ENCODE measurements at places on chromosomes 5 and 9. TPM values are rescaled to one million over a fixed set of nuclear protein-coding genes. Genes with fewer than 3 reads are reported as not detected.

GRCh38 chr5:142358121-142358520 is 33.3 kb upstream of the SPRY4 start:
- peaks cover 77% of the 10 kb centered on the region for H3K27me3 ChIP-seq
- no peaks in the 10 kb centered on the region for H3K36me3 ChIP-seq
- no peak overlapping the region for H3K4me3 ChIP-seq
- peaks cover 16% of the 10 kb centered on the region for H3K4me1 ChIP-seq
- no peak for DNase-seq

The TNFSF8 gene
- polyA plus RNA-seq: 34.0 TPM

DNA sequence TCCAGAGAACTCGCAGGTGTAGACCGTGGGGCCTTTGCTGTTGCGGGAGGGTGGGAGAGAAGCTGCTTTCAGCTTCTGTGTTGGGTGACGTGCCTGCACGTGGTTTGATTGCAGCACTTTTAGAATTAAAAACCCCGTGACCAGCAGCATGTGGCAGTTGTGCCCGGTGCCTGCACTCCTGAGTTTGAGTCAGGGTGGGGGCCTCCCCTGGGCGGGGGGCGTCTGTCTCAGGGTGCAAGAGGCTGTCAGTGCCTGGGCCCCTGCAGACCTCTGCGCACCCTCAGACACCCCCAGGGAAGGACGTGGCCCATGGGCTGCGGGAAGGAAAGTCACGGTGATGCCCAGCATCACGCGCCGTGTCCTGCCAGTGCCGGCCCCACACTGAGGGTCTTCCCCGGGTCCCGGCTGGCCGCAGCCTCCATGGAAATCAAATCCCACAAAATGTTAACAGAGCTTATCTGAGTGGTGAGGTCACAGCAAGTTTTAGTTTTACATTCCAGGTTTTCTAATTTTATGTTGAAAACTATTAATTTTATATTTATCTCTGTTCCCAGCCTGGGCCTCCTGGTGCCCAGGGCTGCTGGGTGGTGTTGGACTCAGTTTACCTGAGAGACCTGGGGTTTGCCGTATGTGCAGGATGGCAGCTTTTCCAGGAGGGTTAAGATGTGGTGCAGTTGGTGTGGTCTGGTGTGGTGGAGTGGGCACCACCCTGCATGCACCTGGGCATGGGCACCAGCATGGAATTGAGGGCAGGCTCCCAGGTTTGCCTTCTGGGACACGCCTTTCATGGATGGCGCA is 33.3 kb downstream of the AHRR start:
- peaks cover 4% of the 10 kb centered on the region for H3K27me3 ChIP-seq
- H3K4me3 ChIP-seq: no peak overlapping the region
- H3K4me1 ChIP-seq: peaks cover 6% of the 10 kb centered on the region
- DNase-seq: peak; percentile 22
- H3K36me3 ChIP-seq: no peaks in the 10 kb centered on the region

DNA sequence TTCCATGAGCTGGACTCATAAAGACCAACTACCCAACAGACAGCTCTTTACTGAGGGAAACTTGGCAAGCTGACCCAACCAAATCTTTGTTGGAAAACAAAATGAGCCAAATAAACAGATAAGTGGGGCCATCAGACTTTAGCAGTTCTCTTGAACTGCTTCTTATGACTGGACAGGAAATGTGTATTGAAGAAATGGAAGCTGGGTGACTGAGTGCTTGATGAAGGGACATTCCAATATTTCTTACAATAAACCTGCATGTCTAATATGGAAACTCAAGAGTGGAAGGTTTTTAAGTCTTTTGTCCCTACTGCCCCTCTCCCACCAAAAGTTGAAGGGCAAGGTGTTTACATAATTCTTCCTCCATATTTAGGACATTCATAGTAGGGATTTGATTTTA is 218.8 kb upstream of the NR4A3 start:
- no peak overlapping the region for H3K4me3 ChIP-seq
- no peaks in the 10 kb centered on the region for H3K36me3 ChIP-seq
- no peak overlapping the region for H3K27ac ChIP-seq
- H3K4me1 ChIP-seq: no peaks in the 10 kb centered on the region
- no peaks in the 10 kb centered on the region for H3K27me3 ChIP-seq
- DNase-seq: no peak

- peak overlapping the region; percentile 58 for H3K27ac ChIP-seq
- H3K27me3 ChIP-seq: no peaks in the 10 kb centered on the region
- no peaks in the 10 kb centered on the region for H3K36me3 ChIP-seq
- peak; percentile 89 for DNase-seq
- H3K4me1 ChIP-seq: peaks cover 44% of the 10 kb centered on the region
These were observed 275.9 kb downstream of the ACTL7B start for GRCh38 chr9:108579757-108580439.

DNA sequence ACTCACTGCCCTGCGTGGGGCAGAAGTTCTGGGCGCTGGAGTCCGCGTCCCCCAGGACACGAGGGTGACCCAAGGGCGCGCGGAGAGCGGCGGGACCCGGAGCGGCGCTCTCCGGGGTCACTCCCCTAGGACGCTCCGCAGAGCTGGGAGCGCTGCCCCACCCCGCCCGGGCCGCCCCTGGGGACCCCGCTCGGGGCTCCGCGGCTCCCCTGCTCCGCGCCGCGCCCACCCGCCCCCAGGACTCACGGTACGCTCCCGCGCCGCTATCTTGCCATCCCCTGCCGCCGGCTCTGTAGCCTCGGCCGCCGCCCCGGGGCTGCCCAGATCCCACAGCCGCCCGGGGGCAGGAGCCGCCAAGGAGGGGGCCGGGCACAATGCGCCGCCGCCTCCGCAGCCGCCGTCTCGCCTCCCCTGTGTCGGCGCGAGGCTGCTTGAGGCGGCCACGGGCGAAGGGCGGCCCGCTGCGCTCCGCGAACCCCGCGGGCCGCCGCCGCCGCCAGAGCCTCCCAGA is 303 bp downstream of the LIFR start:
- peaks cover 83% of the 10 kb centered on the region for H3K27me3 ChIP-seq
- no peak for DNase-seq
- H3K27ac ChIP-seq: no peak overlapping the region
- H3K36me3 ChIP-seq: no peaks in the 10 kb centered on the region
- H3K4me3 ChIP-seq: no peak overlapping the region

GRCh38 chr9:561427-561826 is 280.1 kb upstream of the DMRT1 start:
- no peak overlapping the region for H3K27ac ChIP-seq
- H3K36me3 ChIP-seq: no peaks in the 10 kb centered on the region
- H3K4me3 ChIP-seq: no peak overlapping the region
- no peaks in the 10 kb centered on the region for H3K27me3 ChIP-seq

- DNase-seq: no peak
- H3K4me1 ChIP-seq: no peaks in the 10 kb centered on the region
- H3K4me3 ChIP-seq: no peak overlapping the region
- no peak overlapping the region for H3K27ac ChIP-seq
These were observed 648.3 kb downstream of the PDE4D start for GRCh38 chr5:59245198-59245597.

- H3K4me1 ChIP-seq: peaks cover 8% of the 10 kb centered on the region
- peaks cover 56% of the 10 kb centered on the region for H3K36me3 ChIP-seq
- no peak for DNase-seq
These were observed 30.0 kb downstream of the FAXDC2 start for GRCh38 chr5:154820383-154820782.

- DNase-seq: no peak
- no peaks in the 10 kb centered on the region for H3K36me3 ChIP-seq
- H3K4me1 ChIP-seq: peaks cover 20% of the 10 kb centered on the region
- no peak overlapping the region for H3K27ac ChIP-seq
These were observed 9.7 kb upstream of the RALGDS start for GRCh38 chr9:133130685-133131244.

The HAVCR1 gene
- 0.09 TPM for polyA plus RNA-seq

- no peaks in the 10 kb centered on the region for H3K36me3 ChIP-seq
- DNase-seq: no peak
- no peaks in the 10 kb centered on the region for H3K27me3 ChIP-seq
- H3K4me3 ChIP-seq: no peak overlapping the region
- peaks cover 4% of the 10 kb centered on the region for H3K4me1 ChIP-seq
These were observed 20.2 kb upstream of the CEP78 start for GRCh38 chr9:78215706-78216105.

DNA sequence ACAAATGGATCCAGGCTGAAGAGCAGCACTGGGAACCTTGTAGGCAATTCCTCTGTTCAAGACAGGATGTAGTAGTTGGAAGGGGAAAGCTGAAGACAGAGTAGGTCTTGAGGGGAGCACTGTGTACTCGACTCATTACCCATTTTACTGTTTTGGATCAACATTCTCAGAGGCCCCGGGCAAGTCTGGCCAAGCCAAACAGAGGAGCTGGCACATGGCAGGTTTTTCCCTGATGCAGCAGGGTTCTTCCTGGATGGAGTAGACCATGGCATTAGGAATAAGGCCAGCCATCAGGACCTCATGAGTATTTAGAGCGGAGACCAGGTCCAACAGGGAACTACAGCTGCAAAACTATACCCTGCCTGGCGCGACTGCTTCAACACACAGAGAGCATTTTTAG is 4.4 kb downstream of the SVEP1 start:
- H3K4me3 ChIP-seq: no peak overlapping the region
- H3K36me3 ChIP-seq: no peaks in the 10 kb centered on the region
- peaks cover 12% of the 10 kb centered on the region for H3K4me1 ChIP-seq
- no peak overlapping the region for H3K27ac ChIP-seq

GRCh38 chr5:42855811-42856210 is 44.1 kb upstream of the SELENOP start:
- H3K4me1 ChIP-seq: no peaks in the 10 kb centered on the region
- no peaks in the 10 kb centered on the region for H3K27me3 ChIP-seq
- no peak overlapping the region for H3K27ac ChIP-seq

DNA sequence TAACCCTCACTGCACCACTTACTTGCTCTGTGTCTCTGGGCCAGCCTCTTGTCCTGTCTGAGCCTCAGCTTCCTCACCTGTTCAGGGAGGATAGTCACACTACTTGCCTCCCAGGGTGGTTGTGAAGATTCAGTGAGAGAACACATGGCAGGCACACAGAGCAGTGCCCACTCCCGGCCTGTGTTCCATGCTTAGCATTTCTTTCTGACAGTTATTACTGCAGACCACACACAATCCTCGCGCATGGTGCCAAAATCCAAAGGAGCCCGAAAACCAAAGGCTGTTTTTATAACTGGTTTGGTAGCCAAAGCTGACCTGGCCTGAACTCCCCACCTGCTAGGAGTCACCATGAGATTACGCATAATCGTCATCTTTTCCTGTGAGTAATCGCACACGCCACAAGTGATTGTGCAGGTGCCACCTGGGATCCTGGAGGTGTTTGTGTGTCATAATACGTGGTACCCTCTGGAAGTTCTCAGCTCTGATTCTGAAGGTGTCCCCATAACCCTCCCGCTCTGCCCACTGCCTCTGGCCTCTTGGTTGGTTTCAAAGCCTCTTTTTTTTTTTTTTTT is 84.6 kb upstream of the FBXW11 start:
- no peak overlapping the region for H3K4me3 ChIP-seq
- peaks cover 76% of the 10 kb centered on the region for H3K36me3 ChIP-seq
- H3K27me3 ChIP-seq: no peaks in the 10 kb centered on the region
- no peak overlapping the region for H3K27ac ChIP-seq
- no peak for DNase-seq

The CDC20B gene
- polyA plus RNA-seq: not detected

GRCh38 chr9:115006660-115007059 is 76.3 kb upstream of the TNFSF8 start:
- no peak overlapping the region for H3K4me3 ChIP-seq
- peaks cover 47% of the 10 kb centered on the region for H3K4me1 ChIP-seq
- H3K36me3 ChIP-seq: no peaks in the 10 kb centered on the region
- DNase-seq: peak; percentile 90
- H3K27ac ChIP-seq: peak overlapping the region; percentile 37
- H3K27me3 ChIP-seq: no peaks in the 10 kb centered on the region

GRCh38 chr5:159605585-159605984 is 275.3 kb upstream of the IL12B start:
- no peak for DNase-seq
- no peaks in the 10 kb centered on the region for H3K4me1 ChIP-seq
- H3K36me3 ChIP-seq: no peaks in the 10 kb centered on the region
- no peaks in the 10 kb centered on the region for H3K27me3 ChIP-seq

DNA sequence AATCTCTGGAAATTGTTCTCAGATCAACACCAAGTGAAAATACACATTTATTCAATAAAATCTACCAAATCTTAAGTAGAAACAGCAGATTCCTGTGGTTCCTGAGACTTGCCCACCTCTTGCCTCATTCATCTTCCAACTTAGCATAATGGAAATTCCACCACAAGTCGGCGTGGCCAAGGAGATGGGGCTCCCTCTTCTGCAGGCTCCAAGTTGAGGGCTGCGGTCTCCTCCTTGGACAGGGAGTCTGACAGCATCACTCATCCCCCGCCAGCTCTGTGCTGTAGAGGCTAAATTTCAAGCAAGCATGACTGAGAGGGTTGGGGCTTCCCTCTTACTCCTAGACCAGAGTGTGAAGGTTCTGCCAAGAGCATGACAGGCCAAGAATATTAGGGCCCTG is 273.7 kb downstream of the DIRAS2 start:
- peaks cover 14% of the 10 kb centered on the region for H3K27me3 ChIP-seq
- H3K27ac ChIP-seq: no peak overlapping the region
- H3K4me3 ChIP-seq: no peak overlapping the region
- H3K4me1 ChIP-seq: no peaks in the 10 kb centered on the region
- no peak for DNase-seq

- no peak overlapping the region for H3K27ac ChIP-seq
- no peak overlapping the region for H3K4me3 ChIP-seq
- H3K4me1 ChIP-seq: no peaks in the 10 kb centered on the region
- H3K27me3 ChIP-seq: no peaks in the 10 kb centered on the region
These were observed 530.8 kb downstream of the SPATA31D1 start for GRCh38 chr9:82519332-82519731.

- H3K36me3 ChIP-seq: no peaks in the 10 kb centered on the region
- H3K4me3 ChIP-seq: no peak overlapping the region
- DNase-seq: no peak
- no peak overlapping the region for H3K27ac ChIP-seq
- no peaks in the 10 kb centered on the region for H3K27me3 ChIP-seq
These were observed 172.1 kb upstream of the PPP1R2B start for GRCh38 chr5:156677963-156678362.

DNA sequence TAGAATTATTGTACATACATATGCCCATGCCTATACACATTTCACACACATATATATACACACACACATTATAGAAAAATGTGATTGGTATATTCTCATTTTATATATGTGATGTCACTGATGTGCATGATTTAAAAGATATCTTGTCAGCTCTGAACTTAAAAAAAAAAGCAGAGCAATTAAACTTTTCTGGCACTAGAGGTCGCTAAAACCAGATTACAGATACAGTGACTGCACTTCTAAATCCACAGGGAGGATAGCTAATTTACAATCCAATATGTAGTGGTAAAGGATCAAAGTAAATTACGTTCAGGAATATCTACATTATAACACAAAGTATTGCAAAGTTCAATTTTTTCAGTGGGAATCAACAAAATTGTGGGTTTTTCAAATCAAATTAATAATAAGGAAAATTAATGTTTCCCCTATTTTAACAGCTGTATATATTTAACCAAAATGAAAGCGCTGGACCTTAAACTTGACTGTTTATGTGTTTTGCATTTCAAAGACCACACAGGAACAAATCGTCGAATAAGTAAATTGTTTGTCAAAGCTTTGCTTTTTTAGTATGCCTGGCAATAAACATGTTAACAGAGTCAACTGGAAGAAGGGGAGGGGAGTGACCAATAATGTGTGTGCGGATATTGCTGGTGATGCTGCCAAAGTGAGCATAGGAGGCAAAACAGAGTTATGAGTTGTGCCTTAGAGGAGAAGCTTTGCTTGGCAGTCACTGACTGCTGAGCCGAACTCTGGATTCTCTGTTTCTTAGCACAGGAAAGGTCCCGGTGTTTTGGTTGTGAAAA is 1201.4 kb upstream of the C9orf72 start:
- H3K4me3 ChIP-seq: no peak overlapping the region
- H3K27ac ChIP-seq: no peak overlapping the region
- H3K4me1 ChIP-seq: no peaks in the 10 kb centered on the region
- H3K27me3 ChIP-seq: no peaks in the 10 kb centered on the region
- H3K36me3 ChIP-seq: no peaks in the 10 kb centered on the region
- no peak for DNase-seq

GRCh38 chr9:74728176-74728575 is 159.5 kb downstream of the TRPM6 start:
- H3K36me3 ChIP-seq: no peaks in the 10 kb centered on the region
- no peak overlapping the region for H3K27ac ChIP-seq
- DNase-seq: no peak
- H3K27me3 ChIP-seq: no peaks in the 10 kb centered on the region

Measured in CD14-positive monocyte (primary cell).